ENCODE measurements at places on chromosomes 1 and 21. TPM values are rescaled to one million over a fixed set of nuclear protein-coding genes. Genes with fewer than 3 reads are reported as not detected.

C1orf87 gene
- not detected for total RNA-seq

BRDT gene
- total RNA-seq = not detected

CLCA1 gene
- total RNA-seq = not detected

SPRR1B gene
- total RNA-seq = not detected

AMY1A gene
- not detected for total RNA-seq

SIPA1L2 gene
- total RNA-seq = 8.3 TPM

LRRC3 gene
- total RNA-seq = 2.1 TPM

FCRLB gene
- total RNA-seq = 1.7 TPM

NFASC gene
- 1.5 TPM for total RNA-seq

OR2L3 gene
- total RNA-seq = not detected

CELA2A gene
- 0.13 TPM for total RNA-seq

GPR25 gene
- not detected for total RNA-seq

NRAS gene
- total RNA-seq = 36.0 TPM

CLIC4 gene
- total RNA-seq = 43.4 TPM

DEPDC1 gene
- 16.1 TPM for total RNA-seq

PRRX1 gene
- not detected for total RNA-seq

C1orf94 gene
- total RNA-seq = not detected

PTGER3 gene
- not detected for total RNA-seq

RNU1-2 gene
- 11.7 TPM for total RNA-seq

BCL10 gene
- 15.8 TPM for total RNA-seq

TCHHL1 gene
- not detected for total RNA-seq

CD53 gene
- not detected for total RNA-seq

MSH4 gene
- not detected for total RNA-seq

LEPR gene
- total RNA-seq = 2.8 TPM

GPR37L1 gene
- total RNA-seq = 0.19 TPM

YOD1 gene
- total RNA-seq = 6.4 TPM

KCNE2 gene
- not detected for total RNA-seq

TP73 gene
- 0.65 TPM for total RNA-seq

CA14 gene
- not detected for total RNA-seq

KCNE1 gene
- not detected for total RNA-seq

SLAMF6 gene
- not detected for total RNA-seq

ASPM gene
- total RNA-seq = 23.9 TPM

WDR47 gene
- total RNA-seq = 8.1 TPM

ELOVL1 gene
- 149 TPM for total RNA-seq

WNT3A gene
- not detected for total RNA-seq

FCRL3 gene
- not detected for total RNA-seq
